ENCODE measurements at places on chromosomes 1 and 21.

- no peak for DNase-seq
Measured at GRCh38 chr1:84899969-84900368, 7.0 kb upstream of the LPAR3 start.

DNA sequence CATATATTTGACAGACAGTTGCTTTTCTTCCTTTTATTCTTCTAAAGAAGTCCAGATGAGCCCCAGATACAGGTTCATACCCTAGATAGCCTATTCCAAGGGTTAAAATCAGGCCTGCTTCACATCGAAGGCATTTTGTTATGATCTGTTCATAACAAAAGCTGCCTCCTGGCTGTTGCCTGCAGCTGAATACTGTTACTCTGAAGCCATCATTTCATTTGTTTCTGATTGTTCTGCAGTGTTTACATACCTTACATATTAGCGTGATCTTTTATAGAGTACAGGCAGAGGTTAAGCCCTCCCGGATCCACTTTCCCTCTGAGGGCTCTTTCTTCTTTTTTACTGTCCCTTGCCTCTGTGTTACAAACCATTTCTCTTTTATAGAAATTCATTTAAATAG is 219.0 kb upstream of the HOOK1 start:
- DNase-seq = no peak

DNA sequence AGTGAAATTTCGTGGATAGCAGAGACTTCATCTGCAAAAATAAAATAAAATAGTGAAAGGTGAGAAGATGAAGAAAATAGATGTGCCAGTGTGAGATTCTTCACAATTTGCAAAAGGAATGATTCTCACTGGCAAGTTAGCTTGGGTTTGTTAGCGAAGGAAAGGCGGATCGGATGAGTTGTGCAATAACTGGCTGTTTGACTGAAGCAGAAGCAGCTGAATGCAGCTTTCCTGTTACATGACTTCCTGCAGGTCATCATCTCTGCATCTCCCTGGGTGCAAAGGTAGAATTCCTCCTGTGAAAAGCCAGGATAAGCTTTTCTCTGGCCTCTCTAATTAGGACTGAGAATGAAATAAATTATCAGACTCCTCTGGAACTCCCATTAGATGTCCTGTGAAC is 263.1 kb upstream of the CHRM3 start:
- no peak for DNase-seq

GRCh38 chr21:38120984-38121855 is 135.6 kb upstream of the KCNJ15 start:
- no peak for DNase-seq

DNA sequence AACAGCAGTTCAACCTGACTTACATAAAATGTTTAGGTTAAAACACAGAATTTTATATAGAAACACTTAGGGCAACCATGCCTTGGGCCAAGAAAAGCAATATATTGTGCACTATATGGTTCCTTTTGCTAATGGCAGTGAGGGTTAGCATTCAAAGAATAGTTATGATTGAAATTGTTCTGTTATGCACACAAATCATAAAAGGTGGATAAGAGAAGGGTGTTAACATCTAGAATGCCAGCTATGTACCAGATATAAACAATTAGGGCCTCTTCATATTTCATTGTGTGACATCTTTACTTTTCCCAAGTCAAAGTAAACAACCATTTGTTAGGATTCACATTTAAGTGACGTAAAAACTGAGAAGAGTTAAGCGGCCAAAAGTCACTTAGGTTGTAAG is 308.0 kb upstream of the B3GALT2 start:
- DNase-seq = no peak

DNA sequence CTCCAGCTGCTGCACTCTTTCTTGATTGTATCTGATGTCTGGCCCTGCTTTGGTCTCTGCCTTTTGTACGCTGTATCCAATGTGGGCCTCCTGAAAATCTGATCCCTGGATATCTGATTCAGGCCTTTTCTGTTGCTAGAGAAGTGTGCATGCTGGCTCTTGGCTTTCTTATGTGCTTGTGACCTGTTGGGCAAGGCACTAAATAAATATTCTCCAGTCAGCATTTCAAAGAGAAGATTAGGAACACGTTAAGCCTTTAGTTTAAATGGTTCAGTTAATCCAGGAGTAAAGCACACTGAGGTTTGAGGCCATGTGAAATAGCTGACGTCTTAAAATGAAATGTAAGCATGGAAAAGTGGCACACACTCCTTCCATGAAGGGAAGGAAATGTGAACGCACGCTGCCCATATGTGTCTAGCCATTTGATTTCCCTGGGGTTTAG is 9.3 kb upstream of the F3 start:
- DNase-seq = no peak

DNA sequence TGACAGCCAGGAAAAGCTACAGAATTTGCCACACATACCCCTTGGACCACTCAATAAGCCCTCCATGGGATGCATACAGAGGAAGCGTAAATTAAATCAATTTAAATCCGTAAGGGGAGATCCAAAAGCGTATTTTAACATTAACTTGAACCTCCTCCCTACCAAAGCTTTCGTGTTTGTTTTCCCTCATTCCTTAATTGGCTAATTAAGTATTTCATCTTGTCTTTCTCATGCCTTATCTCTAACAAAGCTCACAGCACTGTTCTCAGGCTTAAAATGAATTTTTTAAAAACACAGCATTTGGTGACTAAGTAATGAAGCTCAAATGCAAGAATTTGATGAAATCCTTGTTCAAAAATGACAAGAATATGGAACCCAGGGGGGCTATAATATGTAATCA is 3.1 kb downstream of the PTPN14 start:
- DNase-seq = no peak

DNA sequence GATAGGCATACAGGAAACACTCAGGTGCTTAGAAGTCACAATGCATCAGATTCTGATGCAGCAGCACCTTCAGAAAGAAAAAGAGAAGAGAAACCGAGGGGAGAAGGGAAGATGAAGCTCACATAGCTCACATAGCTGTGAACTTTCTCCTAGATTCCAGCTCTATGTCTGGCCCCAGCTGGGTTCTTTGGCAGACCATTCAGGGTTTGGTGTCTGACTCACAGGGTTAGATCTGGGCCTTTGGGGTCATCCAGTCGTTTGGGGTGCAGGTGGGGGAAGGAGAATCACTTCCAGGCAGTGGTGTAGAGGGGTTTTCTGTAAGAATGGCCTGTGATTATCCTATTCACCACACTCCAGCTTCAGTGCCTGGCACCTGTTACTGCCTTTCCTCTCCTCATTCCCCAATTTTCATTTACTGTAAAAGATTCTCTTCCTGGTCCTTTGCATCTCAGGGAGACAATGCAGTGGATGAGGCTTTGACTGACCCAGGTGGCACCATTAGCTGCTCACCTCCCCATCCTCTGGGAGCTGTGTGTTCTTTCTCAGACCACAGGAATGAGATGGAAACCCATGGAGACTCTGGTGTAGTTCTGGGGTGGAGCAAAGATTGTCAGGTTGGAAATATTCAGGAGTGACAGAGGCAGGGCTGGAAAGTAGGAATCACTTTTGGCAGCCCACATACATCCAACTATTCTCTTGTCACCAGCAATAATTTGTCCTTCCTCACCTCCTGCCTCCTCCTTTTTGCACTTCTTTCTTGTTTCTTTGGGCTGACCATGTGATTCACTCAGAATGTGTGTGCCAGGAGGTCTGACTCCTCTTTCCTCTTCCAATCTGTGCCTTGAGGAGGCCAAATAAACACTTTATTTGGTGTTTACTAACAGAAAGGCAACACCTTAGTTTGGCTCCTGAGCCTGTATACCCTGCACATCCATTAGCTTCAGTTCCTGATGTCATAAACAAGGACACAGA is 103.3 kb downstream of the PAPPA2 start:
- no peak for DNase-seq

DNA sequence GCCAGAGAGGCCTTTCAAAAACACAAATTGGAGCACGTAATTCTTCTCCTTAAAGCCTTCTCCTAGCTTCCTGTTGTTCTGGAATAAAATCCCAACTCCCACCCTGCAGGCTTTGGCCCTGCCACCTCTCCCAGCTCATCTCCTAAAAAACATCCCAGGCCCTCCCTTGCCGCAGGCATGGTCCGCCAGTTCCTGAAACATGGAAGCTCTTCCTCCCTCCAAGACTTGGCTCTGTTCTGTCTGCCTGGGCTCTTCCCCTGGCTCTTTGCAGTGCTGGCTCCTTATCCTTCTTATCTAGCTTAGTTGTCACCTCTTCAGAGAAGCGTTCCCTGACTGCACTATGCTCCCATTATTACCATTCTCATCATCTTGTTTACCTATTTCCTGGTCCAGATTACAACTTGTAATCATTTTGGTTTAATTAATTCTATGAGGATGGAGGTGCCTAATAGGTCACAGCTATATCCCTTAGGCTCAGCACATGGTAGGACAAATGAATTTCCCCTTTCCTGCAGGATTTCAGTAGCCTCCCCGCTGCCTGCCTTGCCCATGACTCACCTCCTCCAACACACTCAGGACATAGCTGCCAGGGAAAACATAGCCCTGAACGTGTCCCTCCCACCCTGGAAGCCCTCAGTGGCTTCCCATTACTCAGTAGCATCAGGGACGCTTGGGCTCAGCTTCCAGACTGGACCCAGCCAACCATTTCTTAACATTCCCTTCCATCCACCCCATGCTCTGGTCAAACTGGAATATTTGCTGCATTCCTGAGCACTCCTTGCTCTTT is 15.7 kb upstream of the IGSF21 start:
- no peak for DNase-seq

DNA sequence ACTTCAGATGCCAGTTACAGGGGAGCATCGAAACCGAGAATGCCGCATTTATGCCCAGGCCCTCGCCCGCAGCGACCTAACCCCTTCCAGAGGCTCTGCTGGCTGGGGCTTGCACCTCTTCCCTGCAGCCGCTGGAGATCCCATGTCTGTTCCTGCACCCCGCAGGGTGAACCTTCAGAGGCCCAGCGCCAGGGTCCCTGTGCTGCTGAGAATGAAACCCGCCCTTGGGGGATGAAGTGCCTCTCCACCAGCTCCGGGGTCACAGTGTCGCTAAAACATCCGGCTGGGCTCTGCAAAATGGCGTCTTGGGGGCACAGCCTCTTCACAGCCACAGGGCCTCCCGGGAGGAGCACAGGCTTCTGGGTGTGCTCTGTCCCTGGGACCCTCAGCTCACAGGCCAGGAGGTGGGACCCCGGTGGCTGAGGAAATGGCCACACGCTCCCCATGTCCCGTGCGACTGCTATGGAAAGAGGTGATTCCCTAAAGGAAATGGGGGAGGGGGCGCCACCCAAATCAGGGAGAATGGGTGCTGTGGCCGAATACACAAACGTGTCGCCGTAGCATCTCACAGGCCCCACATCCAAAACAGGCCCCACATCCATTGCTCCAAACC is 39.9 kb upstream of the TSPEAR start:
- no peak for DNase-seq

DNA sequence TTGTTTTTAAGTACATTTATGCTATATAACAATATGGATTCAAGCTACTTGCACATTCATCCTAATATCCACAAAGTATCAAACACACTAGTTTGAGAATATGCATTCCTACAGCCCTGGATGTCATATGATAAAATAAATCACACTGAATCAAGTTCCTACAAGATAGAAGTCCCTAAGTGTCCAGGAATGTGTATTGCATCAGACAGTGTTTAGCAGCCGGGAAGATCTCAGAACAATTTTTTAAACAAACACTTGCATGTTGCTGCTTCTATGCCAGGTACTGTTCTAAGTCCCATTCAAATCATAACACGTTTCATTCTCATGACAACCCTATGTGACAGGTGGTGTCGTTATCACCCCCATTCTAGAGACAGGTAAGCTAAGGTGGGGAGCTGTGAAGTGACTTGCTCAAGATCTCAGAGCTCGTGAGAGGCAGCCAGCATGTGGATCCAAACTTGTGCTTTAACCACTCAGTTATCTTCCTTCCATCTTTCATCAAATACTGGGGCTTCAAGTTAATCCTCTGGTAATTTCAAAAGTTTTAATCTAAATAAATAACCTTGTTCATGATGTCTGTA is 68.3 kb upstream of the KIF26B start:
- DNase-seq = no peak

DNA sequence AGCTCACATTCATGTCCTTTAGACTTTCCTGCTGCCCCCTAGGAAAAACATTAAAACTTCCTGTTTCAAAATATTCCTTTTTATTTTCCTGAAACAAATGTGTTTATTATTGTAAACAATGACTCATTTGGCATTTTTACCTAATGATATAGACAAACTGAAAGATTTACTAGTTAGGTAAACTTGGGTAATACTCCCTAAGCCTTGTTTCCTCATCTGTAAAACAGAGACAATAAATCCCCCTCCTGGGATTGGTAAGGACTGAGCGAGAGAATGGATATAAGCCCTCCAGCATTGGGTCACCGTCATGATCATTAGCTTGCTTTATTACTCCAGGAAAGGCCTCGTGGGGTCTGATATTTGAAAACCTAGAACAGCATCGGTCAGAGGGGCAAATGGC is 59.8 kb downstream of the LPAR3 start:
- no peak for DNase-seq

DNA sequence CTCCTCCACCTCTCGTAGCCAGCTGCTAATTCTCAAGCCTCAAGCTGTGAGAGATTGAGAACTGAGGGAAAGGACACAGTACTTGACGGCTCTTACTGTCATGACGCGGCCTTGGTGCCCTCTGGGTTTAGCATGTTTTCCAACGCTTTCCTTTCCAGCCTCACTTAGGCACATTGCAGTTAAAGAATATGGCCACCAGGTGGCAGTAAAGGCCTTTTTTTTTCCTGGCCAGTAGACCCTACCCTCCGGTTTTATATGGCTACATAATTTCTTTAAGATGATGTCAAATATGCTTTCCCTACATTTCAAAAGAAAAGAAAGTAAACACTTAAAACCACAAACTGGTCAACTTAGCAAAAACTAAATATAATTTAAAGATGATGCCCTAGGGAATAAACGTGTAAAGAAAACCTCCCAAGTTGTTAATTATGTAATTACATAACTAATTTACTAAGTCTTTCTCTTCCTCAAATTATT is 56.8 kb upstream of the PRDX6 start:
- peak; percentile 68 for DNase-seq

DNA sequence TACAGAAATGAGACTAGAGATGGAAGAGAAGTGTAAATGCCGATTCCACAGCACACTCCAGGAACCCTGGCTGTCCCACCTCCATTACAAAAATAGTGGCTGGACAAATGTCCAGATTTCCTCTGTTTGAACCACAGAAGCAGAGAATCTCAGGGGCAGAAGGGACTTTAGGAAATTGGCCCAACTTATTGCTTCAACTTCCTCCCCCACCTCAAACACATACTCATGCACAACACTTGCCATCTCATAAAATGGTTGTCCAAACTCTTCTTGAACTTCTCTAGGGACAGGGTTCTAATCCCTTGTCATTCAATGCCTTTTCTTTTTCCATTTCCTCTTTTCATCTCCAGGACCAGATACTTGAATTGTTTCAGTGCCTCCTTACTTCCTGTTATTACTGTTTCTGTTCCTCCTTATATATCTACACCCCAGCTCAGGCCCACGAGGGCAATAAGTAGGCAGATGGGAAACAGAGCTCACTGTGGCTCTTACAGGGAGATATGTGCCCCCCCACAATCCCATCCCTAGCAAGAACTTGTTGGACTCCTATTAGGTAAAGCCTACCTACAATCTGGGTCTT is 8.5 kb upstream of the B4GALT3 start:
- peak; percentile 74 for DNase-seq

DNA sequence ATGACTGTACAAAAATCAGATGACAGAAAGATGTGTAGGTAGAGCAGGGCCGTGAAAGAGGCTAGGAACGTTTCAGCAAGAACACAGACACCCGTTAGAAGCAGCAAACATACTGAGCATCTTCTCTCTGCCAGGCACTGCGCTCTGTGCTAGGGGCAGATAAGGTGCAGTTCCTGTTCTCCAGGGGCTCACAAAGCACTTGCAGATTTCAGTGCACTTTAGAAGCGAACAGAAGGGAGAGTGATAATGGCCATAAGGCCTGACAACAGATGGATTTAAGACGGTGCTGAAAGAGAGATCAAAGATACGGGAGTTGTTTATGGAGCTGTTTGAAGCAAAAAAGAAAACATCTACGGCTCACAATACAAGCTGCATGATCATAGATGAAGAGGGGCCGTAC is 200.3 kb upstream of the FOXD3 start:
- DNase-seq = no peak
